NCI-H1417 (cell line): ENCODE measurements at places on chromosomes 4 and X.

GRCh38 chrX:129696463-129697155 is 41.9 kb upstream of the APLN start:
- DNase-seq: no peak

- DNase-seq: no peak
These were observed 1.2 kb upstream of the LETM1 start for GRCh38 chr4:1856943-1857699.

DNA sequence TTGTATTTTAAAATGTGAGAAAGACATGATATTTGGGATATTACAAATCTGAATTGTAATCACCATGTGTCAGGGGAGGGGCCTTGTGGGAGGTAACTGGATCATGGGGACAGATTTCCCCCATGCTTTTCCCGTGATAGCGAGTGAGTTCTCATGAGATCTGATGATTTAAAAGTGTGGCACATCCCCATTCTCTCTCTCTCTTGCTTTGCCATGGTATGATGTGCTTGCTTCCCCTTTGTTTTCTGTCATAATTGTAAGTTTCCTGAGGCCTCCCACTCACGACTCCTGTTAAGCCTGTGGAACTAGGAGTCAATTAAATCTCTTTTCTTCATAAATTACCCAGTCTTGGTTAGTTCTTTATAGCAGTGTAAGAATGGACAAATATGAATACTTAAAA is 39.0 kb downstream of the CCDC158 start:
- DNase-seq: no peak

GRCh38 chrX:149848855-149849254 is 32.1 kb upstream of the MAGEA8 start:
- no peak for DNase-seq

- DNase-seq: no peak
These were observed 18.7 kb downstream of the SCFD2 start for GRCh38 chr4:53346920-53347852.

GRCh38 chrX:74242050-74242449 is 61.9 kb upstream of the ZCCHC13 start:
- no peak for DNase-seq

DNA sequence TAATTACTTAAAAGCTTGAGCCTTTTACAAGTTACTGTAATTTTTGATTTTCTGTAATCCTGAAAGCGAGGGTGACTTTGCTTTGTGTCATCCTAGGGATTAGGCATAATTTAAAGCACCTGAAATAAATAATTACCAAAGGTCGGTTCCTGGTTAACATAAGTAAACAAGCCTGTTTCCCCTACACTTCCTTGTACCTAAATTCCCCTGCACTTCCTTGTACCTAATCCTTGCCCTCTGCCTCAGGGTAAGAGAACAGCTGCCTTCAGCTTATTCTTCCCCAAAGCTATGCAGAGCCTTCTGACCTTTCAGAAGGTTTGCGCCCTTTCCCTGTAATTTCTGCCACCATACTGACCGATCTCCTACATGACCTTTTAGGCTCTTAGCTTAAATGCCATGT is 166.1 kb upstream of the PDE5A start:
- DNase-seq: no peak

- DNase-seq: no peak
These were observed 466 bp upstream of the SLC39A8 start for GRCh38 chr4:102345795-102346100.

GRCh38 chrX:20664774-20665173 is 398.1 kb upstream of the RPS6KA3 start:
- DNase-seq: peak; percentile 9
